ENCODE measurements at places on chromosomes 16 and 17.
A peak's percentile ranks its signal among the peaks of the same experiment; 100 is the strongest.

DNA sequence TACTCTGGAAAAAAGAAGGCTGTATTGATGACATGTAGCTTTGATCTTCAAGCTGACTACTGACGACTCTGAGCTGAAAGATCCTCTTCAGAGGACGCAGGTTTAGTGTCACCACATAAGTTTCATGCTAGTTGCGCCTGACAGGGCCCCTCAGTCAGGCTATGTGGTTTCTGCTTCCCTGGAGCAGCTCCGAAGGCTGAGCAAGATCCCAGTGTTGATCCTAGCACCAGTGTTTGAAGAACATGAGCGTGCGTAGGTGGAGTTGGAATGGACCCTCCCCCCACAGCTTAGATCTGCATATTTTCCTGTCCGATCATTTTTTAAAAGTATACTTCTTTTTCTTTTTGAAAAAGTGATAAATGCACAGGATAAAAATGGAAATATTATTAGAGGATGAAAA, 17.3 kb downstream of the BANP start:
- DNase-seq: no peak

- no peak for DNase-seq
These were observed 47.4 kb upstream of the CDYL2 start for GRCh38 chr16:80851831-80852230.

GRCh38 chr17:27952366-27952765, 59.2 kb upstream of the LYRM9 start:
- no peak for DNase-seq

GRCh38 chr17:55414983-55415382, 6.7 kb downstream of the MMD start:
- DNase-seq: no peak

DNA sequence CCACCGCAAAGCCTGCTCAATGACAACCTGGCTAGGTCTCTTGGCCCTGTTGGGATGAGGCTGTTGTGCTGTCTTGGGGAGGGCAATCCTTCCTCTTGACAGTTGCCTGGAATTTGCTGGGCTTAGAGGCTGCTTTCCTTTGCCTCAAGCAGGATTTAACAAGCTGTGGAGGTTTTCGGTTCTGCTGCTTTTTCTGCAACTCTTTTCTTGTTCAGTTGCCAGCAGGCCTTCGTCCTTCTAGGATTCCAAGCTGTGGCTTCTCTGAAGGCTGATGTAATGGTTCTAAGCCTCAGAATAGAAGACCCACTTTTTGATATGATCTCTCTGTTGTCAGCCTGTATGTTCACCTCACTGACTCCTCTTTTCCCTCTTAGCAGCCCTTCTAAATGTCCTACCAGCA, 149.5 kb upstream of the HS3ST4 start:
- no peak for DNase-seq

DNA sequence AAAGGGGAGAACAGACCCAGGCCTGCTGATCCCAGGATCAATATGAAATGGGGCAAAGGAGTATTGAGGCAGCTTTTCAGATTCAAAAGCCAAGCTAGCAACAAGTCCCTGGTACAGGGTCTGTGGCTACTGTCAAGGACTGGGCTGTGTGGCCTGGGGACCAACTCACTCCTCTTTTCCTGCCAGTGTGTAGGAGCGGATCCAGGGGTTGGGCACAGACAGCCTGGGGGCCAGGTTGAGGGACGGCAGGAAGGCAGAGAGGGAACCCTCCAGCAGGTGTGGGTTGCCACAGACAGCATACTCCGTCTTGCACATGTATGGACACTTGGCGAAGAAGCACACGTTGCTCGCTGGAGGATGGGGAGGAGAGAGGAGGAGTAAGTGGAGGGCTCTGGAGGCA, 29.6 kb downstream of the PRKAR1A start:
- no peak for DNase-seq

- no peak for DNase-seq
These were observed 9.9 kb upstream of the WFIKKN1 start for GRCh38 chr16:620700-621525.

DNA sequence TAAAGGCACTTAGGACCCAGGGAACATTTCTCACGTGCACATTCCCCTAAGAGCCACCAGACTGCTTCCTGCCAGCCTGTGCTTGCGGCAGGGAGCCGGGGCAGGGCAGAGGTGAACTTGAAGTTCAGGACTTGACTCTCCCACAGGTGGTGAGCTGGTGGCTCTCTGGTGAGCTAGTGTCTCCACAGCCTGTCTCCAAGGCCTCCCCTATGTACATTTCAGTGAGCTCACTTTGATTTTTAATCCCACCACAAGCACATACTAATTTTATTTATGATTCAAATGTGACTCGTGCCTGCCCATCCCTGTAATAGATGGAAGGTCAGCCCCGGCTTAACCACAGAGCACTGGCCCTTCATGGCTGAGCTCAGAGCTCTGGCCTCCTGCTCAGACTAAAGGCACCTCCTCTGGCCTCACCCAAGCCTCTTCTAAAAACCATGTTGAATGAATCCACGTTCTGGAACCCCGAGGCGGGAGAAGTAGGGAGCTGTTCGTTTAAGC, 9.2 kb downstream of the SNN start:
- DNase-seq: no peak

- DNase-seq: no peak
These were observed 51.2 kb downstream of the SYCE1L start for GRCh38 chr16:77250400-77250799.

DNA sequence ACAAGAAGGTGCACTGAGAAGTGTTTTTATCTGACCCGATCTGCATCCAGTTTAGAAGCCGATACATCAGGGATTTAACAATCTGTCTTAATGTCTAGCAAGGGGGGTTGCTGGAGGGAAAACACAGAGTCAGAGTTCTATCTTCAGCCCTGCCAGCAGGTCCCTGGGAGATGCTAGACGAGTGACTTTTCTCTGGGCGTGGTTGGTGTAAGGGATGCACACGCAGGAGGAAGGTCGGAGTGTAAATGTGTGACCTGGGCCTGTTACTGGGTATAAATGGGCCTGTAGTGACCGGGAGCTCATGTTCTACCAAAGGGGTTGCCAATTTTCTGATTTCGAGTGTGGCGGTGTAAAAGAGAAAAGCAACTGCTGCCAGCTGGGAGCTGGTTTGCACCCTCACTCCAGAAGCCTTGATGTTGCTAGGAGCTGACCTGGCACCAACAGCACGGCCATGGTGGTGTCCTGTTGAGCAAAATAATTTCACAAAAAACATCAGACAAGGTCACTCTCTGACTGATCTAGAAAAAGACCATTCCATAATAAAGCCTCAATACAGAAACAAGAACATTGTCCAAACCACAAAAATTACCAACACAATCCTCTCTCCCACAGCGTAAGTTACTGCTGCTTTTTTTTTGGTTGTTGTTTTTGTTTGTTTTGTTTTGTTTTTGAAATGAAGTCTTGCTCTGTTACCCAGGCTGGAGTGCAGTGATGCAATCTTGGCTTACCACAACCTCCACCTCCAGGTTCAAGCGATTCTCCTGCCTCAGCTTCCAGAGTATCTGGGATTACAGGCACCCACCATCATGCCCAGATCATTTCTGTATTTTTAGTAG, 1.3 kb upstream of the KCTD13 start:
- DNase-seq: no peak

- peak; percentile 37 for DNase-seq
These were observed 64.1 kb downstream of the PLD6 start for GRCh38 chr17:17141860-17142552.

DNA sequence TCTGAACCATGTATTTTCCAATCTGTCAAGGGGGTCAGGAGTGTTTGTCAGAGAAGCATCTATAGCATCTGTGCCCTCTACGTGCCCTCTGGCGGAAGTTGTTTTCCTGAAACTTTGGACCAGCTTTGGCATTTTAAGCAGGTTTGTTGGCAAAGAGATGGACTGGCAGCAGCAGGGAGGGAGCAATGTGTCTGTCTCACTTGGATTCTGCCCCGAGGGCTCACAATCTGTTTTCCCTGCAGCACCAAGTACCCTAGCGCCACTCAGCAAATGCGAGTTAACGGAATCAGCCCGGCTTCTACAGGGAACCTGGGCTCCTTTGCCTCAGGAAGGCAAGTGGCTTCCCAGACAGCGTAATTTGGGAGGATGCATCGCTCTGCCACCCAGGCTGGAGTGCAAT, 17.4 kb downstream of the DUSP14 start:
- DNase-seq: no peak

DNA sequence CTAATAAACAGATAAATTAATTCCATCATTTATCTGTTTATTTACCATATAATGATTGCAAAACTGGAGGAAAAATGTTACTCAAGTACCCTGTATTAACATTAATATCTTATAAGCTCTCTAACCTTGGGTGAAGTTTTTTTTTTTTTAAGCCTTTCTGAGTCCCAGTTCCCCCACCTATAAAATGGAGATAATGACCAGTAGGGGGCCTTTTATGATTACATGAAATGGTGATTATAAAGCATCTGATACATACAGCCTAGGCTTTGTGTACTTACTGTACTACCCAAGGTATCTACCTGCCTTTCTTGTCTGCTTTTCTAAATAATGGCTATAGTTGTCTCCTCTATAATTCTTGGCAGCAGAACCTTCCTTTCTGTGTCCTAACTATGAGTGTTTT, 22.6 kb downstream of the LRRC36 start:
- no peak for DNase-seq

DNA sequence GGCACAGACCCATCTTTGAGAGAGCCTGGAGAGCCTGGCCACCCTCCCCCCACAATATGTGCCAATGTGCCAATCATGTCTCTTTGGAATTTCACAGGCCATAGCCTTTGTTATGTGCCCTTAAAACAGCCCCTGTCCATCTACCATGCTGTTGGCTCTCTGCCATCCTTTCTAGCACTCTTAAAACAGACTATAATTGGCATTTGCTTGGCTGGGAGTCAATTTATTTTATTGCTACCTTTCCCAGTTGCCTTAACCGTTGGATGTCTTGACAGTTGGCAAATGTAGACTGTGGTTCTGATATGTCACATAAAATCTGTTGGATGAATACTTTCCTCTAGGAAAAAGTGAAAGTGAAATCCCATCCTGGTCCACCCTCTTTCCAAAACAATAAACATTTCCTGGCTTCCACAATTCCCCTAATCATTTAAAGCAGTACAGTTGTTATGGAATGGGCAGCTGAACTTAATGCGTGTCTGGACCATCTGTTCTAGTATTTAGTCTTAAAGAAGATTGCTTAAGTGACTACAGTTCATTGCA, 394.0 kb downstream of the KCNJ2 start:
- DNase-seq: no peak

DNA sequence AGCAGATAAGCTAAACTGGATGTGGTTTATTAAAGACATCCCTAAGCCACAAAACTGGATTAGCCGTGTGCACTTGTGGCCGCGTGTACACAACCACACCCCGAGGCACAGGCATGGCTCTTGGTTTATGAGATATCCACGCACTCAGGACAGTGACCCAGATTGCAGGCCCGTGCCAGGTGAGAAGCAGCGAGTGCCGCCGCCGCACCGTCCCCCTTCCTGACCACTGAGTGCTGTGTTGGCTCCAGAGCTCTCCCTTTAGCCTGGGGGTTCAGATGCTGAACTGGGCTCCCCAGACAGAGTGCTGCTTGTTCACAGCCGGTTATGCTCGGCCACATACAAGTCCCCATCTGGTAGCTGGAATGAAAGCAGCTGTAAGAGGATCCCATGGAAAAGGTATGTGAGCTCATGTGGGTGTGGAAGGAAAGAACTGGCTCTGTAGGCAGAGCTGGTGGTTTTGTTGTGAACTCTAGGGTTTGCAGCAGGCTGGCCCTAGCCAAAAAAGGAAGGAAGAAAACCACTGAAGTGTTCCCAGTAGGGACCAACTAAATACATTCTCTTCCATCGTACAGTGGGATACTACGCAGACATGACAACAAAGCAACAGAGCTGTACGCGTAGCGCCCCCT, 29.5 kb downstream of the KNOP1 start:
- DNase-seq: peak; percentile 35

DNA sequence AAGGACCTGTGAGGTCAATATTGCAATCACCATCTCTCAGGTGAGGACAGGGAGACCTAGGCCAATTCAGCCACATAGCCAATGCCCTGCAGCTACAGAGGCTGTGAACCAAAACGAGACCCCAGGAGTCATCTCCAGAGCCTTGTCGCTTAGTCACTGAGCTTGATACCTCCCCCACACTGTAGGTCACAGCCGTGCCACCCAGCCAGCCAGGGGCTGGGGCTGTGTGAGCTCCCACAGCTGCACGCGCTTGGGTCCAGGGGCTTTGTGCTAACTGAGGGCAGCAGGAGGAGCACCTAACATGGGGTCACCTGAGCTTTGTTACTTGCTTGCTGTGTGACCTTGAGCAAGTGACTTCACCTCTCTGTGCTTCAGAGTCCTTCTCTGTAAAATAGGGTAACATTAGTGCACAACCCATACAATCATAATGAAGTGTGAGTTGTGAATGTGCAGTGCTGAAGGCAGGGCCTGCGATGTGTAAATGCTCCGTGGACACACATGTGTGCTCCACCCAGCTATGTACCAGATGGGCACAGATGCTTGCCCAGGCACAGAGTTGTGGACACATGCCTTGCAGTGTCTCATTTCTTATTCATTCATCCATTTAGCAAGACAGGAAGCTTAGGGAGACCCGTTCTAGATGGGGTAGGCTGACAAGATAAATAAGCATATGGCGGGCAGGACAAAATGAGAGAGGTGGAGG, 25.9 kb downstream of the SBK1 start:
- DNase-seq: no peak

GRCh38 chr17:8324923-8325322, 14.7 kb upstream of the ODF4 start:
- DNase-seq: no peak

DNA sequence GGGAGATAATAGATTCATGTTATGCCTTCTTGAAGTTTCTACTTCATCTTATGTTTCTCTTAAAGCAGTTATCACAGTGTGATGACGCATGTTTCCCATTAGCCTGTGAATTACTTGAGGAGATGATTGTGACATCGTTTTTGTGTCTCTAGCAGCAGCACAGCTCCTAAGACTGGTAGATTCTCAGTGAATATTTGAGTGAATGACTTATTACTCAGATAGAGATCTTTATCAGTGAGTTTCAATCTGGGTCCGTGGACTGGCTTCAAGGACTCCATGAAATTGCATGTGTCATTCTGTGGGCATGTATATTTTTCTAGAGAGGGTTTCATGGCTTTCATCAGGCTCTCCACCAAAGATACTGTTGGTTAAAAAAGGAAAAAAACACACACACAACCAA, 29.9 kb downstream of the YPEL2 start:
- DNase-seq: peak; percentile 80

Data from T-helper 2 cell (primary cell).